Heart left ventricle (tissue), 16 donors: ENCODE measurements at places on chromosomes 16 and 17.

DNA sequence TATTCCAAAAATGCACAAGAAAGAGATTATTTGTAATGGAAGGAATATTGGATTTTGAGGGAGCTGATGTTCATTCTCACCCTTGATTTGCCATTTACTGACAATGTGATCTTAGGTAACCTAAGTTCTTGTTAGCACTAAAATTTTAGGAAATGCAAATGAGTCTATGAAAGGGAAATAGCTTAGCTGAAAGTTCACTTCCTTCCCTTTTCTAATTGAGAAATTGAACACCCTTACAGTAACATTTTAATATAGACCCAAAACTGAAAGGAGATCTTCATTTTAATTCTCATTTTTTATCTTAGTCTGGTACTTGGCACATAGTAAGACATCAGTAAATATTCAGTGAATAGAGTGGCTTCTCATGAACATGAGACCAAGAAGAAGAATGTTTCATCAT is 10.9 kb upstream of the WSB1 start:
- no peak for DNase-seq

DNA sequence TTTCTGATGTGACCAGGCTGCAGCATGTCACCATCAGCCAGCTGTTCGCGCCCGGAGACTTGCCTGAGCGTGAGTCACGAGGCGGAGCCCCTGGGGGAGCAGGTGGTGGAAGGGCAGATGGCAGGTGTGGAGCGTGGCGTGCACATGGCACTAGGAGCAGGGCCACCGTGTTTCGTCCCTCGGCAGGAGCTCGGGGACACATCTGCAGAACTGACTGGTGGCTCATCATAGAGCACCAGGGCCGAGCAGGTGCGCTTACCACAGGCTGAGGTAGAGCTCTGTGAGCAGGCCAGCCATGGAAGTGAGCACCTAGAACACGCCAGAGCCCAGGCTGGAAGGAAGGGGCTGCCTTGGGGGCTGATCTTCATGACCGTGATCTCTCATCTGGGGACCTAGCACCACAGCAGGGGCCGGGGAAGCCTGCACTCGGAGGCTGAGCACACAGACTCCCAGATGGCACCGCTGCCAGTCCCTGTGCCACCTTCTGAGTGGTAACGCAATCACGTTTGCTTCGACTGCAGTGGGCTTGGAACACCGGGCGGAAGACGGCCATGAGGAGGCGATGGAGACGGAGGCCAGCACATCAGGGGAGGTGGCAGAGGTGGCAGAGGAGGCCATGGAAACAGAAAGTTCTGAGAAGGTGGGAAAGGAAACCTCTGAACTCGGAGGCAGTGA is 61.8 kb upstream of the ENDOV start:
- DNase-seq, result no peak

DNA sequence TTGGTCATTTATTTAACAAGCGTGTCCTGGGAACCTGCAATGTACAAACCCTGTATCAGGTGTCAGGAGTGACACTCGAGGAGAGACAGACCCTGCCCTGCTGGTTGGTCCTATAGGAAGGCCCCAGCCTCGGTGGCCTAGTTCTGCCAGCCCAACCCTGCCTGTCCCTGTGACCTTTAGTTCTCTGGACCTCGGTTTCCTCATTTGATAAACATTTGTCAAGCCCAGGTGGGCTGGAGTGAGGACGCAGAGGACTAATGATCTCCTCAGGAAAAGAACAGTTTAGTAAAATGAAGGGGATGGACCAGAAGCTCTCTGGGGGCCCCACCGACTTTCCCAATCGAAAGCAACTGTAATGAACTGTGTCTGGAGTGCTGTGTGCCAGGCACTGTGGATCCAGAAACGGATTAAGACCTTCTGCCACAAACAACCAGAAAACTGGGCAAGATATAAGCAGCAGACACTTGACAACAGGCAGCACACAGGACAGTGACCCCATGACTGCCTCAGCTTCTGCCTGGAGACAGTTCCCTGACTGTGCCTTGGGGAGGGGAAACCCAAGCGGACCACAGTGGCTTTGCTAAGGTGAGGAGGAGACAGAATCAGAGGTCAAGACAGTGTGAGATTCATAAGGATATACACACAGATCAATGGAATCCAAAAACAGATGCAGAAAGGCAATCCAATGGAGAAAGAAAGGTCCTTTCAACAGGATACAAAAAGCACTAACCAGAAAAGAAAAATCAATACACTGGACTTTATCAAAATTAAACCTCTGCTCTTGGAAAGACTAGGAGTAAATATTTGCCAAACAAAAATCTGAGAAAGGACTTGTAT is 8.8 kb downstream of the PRCD start:
- no peak for DNase-seq

DNA sequence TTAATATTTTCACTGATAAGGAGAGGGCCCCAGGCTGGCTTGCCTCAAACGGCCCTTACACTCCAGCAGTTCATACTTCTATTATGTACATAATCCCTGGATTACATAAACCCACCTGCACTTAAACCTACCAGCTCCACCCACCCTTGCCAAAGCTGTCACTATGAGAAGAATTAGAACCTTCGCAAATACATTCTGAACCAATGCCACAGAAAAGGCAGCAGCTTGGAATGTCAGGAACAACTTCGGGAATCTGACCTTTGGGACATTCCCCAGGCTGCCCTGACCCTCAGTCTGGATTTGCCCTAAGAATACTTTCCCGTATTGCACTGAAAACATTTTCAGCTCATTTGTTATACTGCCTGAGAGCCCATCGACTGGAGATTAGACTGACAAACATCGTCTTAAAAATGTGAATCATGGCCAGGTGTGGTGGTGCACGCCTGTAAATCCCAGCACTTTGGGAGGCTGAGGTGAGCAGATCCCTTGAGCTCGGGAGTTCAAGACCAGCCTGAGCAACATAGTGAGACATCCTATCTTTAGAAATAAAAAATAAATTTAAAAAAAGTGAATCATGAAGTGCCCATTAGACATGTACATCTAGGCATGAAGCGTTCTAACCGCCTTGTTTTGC is 21.0 kb upstream of the SEC14L1 start:
- DNase-seq, result no peak

GRCh38 chr16:72856797-72857196 is 191.1 kb downstream of the ZFHX3 start:
- no peak for DNase-seq

DNA sequence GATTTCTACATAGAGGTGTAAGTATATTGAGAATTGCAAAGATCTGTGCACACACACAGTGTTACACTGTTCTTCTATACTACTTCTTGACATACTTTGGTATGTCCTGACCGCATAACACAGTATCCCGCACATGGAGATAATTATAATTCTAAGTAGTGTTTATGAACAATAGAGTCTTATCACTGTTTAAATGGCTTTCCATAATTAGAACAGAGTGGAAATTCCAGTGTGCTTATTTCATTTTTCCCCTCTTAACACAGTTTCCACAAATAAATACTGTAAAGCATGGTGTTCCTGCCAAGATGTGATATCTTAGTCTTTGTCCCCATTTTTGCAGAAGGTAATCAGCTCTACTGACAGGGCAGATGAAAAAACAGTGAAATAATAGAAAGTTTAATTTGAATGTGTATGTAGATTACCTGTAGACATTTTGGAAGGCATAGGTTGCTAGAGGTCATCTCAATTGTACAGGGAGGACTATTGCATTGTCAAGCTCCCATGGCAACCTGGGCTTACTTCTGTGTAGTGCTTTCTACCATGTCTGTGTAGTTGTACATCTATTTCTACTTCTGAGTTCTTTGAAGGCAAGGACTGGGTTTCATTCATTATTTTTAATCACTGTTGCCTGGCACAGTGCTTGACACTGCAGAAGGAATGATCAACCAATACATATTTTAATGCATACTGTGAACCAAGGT is 10.1 kb upstream of the KRT28 start:
- no peak for DNase-seq

DNA sequence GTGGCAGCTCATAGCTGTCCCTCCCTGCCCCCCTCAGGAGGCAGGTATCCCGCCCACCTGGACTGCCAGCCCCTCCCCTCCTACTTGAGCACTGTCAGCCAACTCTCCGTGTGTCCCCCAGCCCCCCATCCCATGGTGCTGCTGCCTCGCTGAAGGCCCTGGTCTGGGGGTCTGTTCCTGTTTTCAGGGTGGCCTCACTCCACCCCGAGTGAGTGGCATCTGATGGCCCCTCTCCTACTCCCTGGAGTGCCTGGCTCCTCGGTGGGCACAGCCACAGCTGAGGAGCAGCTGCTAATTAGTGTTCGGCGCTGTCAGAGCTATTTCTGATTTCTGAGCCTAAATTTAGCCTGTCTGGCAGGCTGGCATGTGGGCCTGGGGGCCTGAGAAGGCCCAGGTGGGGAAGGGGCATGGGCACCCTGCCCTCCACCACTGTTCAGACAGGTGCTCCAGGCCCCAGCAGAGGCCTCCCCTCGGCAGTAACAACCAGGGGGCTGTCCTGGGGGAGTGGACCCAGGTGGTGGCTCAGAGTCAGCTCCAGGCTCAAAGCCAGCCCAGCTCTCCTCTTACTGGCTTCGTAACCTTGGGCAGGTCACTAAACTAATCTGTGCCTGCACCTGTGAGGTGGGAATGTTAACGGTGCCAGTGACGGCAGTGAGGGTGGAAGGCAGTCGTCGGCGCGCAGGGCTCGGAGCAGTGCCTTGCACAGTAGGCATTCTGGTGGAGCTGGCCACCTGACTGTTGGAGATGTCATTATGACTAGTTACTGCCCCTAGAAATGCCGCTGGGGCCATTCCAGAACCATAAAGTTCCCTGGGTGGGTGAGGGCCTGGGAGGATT is 6.5 kb downstream of the FMNL1 start:
- DNase-seq, result no peak

- no peak for DNase-seq
These were observed 24.3 kb upstream of the RFFL start for GRCh38 chr17:35087731-35088355.

DNA sequence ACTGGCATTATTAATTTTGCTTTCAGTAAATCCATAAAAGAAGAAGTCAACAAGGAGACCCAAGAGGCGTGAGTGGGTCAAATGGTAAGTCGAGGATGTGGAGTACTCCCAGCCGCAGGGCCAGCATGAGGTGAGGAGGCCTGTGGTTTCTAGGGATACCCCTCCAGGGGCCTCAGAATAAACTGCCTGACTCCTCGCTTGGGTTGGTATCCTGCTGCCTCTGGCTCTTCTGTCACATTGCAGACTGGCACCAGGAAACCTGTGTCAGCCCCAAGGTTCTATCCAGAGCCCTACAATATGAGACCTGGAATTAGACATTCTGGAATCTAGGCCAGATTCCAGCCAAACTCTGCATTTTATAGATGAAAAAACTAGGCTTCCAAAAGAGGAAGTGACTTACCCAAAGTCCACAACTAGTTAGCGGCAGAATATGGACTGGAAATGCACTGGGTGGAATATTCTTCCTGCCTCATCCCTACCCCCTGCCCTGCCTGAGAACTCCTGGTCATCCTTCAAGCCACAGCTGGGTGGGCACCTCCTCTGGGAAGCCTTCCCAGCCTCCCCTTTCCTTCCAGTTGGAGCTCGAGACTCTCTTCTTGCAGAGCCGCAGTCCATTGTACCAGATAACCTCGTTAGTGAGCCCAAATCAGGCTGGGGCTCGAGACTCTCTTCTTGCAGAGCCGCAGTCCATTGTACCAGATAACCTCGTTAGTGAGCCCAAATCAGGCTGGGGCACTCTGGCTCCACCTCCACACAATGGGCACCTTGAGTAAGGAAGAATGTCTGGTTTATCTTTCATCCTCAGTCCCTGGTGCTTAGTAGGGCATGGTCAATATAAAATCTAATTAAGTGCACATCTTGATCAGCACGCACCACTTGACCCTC is 22.6 kb downstream of the C17orf67 start:
- no peak for DNase-seq

DNA sequence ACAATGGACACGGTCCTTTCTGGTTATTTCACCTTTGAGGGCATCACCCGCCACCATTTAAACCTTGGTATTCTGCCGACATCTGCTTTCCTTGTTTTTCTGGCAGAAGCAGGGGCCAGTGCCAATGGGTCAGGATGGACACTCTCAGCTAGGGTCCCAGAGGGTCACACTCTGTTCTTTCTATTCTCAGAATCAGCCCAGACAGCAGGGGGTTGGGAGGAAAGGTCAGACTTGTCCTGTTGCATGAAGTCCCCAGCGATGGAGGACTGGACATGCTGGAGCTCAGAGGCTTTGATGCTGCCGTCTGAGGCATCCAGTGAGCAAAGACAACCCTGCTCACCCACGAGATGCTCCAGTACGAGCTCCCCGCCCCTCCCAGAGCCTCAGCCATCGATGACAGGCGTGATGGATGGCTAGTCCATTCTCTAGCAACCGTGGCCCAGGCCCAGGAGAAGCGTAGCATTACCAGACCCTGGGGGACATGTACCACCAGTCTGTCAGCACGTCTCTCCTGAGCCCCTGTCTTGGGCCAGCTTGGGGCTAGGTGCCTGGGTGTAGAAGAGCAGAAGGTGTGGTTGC is 62.0 kb downstream of the FOXL1 start:
- no peak for DNase-seq

- no peak for DNase-seq
These were observed 13.6 kb downstream of the OR1D5 start for GRCh38 chr17:3049705-3050295.

DNA sequence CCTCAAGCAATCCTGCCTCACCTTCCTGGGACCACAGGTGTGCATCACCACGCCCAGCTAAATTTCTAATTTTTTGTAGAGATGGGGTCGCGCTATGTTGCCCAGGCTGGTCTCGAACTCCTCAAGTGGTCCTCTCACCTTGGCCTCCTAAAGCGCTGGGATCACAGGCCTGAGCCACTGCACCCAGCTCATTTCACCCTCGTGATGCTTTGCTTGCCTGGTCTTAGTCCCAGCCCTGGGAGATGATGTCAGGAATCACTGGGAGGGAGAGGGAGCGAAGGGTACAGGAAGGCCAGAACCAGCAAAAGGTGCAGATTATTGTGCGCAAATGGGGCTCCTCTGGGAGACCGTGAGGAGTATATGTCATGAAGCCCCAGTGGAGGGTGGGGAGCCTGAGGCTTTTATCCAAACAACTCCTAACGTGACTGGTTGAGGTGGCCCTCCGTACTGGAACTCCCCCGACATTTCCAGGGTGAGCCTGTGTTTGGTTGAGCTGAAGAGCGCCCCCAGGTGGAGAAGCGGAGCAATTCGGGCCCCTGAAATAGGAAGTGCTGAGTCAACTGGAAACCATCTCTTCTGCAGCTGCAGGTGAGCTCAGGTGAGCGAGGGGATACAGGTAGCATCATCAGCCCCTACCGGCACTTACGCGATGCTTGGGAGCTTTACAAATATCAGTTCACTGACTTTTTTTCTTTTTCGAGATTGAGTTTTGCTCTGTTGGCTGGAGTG is 41.2 kb upstream of the HAPSTR1 start:
- no peak for DNase-seq

GRCh38 chr16:74052016-74052415 is 244.6 kb upstream of the PSMD7 start:
- no peak for DNase-seq
